ENCODE measurements at places on chromosomes 2 and 18. TPM values are rescaled to one million over a fixed set of nuclear protein-coding genes. Genes with fewer than 3 reads are reported as not detected.

The TMEM169 gene
- total RNA-seq, result 0.83 TPM

The FBLN7 gene
- under 0.01 TPM for total RNA-seq

The SLC5A7 gene
- total RNA-seq, result not detected

The TUBA3D gene
- total RNA-seq, result not detected

DNA sequence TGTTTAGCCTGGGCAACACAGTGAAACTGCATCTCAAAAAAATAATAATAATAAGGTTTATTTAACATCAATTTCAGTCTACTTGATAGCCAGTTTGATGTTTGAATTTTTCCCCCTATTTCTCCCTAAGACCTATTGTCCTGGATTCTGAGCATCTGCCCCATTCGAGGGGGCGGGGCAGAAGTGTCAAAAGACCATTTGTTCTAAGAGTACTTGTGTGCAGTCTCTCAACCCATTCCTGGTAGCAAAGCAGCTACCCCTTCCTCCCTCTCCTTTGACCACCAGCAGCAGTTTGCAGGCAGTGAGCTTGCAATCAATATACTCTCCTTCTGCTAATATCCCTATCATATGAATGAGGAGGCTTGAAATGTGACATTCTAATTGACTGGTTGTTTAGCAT is 71.9 kb downstream of the VWC2L start:
- no peak for DNase-seq

All from IMR-90 (cell line).